ENCODE measurements at places on chromosomes 3 and 15.

- no peak for DNase-seq
Observed at GRCh38 chr3:50484722-50485121, 18.7 kb downstream of the CACNA2D2 start.

DNA sequence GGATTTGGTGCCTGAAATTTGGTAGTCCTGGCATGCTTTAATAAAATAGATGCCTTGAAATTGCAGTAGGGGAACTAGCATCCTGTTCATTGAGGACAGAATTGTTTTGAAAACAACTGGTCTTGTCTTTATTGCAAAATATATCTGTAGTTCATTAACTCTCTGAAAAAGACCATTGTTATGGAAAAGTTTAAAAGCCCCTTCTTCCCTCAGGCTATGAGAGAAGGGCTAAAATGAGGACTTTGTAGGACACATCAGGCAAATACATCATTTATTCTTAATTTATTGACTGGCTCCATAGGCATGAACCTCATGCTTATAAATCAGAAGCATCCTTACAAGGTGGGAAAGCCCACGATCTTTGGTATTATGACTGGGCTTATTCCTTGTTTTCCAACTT lies 221.0 kb upstream of the CBLB start:
- DNase-seq, result no peak

- no peak for DNase-seq
Observed at GRCh38 chr3:53038679-53039375, 7.0 kb downstream of the SFMBT1 start.

GRCh38 chr3:9957214-9957613 lies 5.0 kb upstream of the PRRT3 start:
- DNase-seq, result no peak

DNA sequence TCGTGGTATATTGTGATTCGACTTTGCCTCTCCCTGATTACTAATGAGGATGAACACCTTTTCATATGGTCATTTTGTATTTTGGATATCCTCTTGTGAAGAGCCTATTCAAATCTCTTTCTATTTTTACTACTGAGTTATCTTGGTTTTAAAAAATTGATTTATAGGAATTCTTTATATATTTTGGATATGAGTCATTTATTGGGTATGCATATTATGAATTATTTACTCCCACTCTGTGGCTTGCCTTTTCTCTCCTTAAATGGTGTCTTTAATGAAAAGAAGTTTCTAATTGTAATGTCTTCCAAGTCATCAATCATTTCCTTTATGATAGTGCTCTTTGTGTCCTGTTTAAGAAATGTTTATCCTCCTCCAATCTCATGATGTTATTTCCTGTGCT lies 191.5 kb upstream of the DPH6 start:
- no peak for DNase-seq

GRCh38 chr3:125054449-125055329 lies 1.1 kb downstream of the HEG1 start:
- peak; percentile 61 for DNase-seq

DNA sequence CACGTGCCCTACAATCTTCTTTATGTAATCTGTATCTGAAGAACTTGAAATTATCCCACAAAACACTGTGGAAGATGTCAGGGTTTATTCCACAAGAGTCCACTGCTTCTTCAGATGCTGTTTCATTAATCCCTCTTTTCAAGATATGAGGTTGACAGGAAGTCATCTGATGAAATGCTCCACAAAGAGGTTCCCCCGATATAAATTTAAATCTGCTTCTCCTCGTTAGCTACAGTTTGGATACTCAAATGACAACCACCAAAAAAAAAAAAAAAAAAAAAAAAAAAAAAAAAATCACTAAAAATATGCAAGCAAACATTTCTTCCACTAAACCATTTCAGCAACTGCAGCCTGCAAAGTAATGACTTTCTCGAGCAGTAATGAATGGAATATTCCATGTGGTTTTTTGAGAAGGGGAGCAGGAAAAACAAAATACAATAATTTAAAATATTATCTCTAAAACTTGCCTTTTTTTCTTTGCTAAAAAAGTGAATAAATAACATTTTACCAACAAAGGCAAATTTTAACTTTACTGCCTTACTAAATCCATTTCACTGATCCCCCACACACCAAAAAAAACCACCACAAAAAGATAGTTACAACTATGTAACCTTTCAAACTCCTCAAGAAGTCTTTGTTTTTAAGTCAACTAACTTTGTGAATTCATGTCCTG lies 37.8 kb downstream of the DLG1 start:
- DNase-seq, result no peak

- no peak for DNase-seq
Observed at GRCh38 chr3:74027121-74027520, 402.4 kb upstream of the PDZRN3 start.

DNA sequence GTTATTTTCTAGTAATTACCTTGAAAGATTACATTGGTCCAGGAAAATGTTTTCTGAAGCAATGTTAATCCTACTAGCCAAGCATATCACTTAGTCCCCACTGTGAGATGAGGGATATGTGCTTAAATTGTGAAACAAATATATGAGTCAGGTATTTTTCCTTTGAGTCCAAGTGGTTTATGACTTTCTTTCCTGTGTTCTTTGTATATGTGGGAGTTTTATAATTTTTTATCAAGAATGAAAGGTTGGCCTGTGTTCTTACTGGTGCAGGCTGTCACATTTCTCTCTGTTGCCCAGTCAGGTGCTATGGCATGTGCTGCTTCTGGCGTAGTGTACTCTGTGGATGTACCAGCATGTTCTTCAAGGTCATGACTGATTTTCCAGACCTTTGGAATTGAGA lies 147.4 kb downstream of the CMSS1 start:
- peak; percentile 34 for DNase-seq
